ENCODE measurements at places on chromosomes 1 and 21. TPM values are rescaled to one million over a fixed set of nuclear protein-coding genes. Genes with fewer than 3 reads are reported as not detected.

Gene MFSD2A
- 2.5 TPM for polyA plus RNA-seq

Gene TMEM200B
- polyA plus RNA-seq: 16.4 TPM

Gene PDE9A
- 43.1 TPM for polyA plus RNA-seq

Gene KIF14
- 7.9 TPM for polyA plus RNA-seq

Gene PADI2
- 2.0 TPM for polyA plus RNA-seq

Gene ROR1
- 31.0 TPM for polyA plus RNA-seq

Gene PGBD5
- 7.8 TPM for polyA plus RNA-seq

Gene PKLR
- polyA plus RNA-seq: 7.5 TPM

Gene GNG5
- polyA plus RNA-seq: 165 TPM

Gene HCRTR1
- 0.14 TPM for polyA plus RNA-seq

Gene RNF19B
- 16.7 TPM for polyA plus RNA-seq

Gene CYP4A22
- 6.0 TPM for polyA plus RNA-seq

Gene FAM177B
- not detected for polyA plus RNA-seq

Gene TIE1
- 62.5 TPM for polyA plus RNA-seq

Gene ADAMTS4
- polyA plus RNA-seq: 1.1 TPM

Gene STUM
- polyA plus RNA-seq: 2.6 TPM

Gene RHBDL2
- polyA plus RNA-seq: 0.89 TPM

Gene KCND3
- 1.7 TPM for polyA plus RNA-seq

Gene KDF1
- 10.4 TPM for polyA plus RNA-seq

Gene FAM72D
- 1.6 TPM for polyA plus RNA-seq

Gene RNU1-4
- 1.5 TPM for polyA plus RNA-seq

Gene SYT14
- polyA plus RNA-seq: 0.45 TPM

Gene ZC3H12A
- 3.4 TPM for polyA plus RNA-seq

Gene ITGB2
- polyA plus RNA-seq: 10.5 TPM

Gene OR2M3
- 0.04 TPM for polyA plus RNA-seq

Gene S100A14
- 17.3 TPM for polyA plus RNA-seq

Gene C1orf74
- 3.4 TPM for polyA plus RNA-seq

Gene TRABD2B
- polyA plus RNA-seq: 27.9 TPM

Gene CATSPERE
- 1.5 TPM for polyA plus RNA-seq

Gene MARK1
- polyA plus RNA-seq: 8.9 TPM

Gene AK5
- 3.7 TPM for polyA plus RNA-seq

Gene SLC5A9
- polyA plus RNA-seq: 4.6 TPM

Gene LCE1F
- polyA plus RNA-seq: not detected

Gene FCRL5
- 0.23 TPM for polyA plus RNA-seq

Gene EYA3
- polyA plus RNA-seq: 51.8 TPM

Gene PTPN14
- 45.4 TPM for polyA plus RNA-seq

Gene TTC13
- polyA plus RNA-seq: 17.6 TPM

Gene TLR5
- 5.1 TPM for polyA plus RNA-seq

Gene GNL2
- 74.9 TPM for polyA plus RNA-seq

Gene AADACL4
- polyA plus RNA-seq: 2.0 TPM

Gene CD52
- polyA plus RNA-seq: 5.0 TPM

Gene CHODL
- 32.3 TPM for polyA plus RNA-seq

Gene FGR
- 1.6 TPM for polyA plus RNA-seq

Gene CYB561D1
- polyA plus RNA-seq: 9.5 TPM
